Glomerular endothelial cell (primary cell): ENCODE measurements at places on chromosomes 1 and 21. TPM values are rescaled to one million over a fixed set of nuclear protein-coding genes. Genes with fewer than 3 reads are reported as not detected.

DNA sequence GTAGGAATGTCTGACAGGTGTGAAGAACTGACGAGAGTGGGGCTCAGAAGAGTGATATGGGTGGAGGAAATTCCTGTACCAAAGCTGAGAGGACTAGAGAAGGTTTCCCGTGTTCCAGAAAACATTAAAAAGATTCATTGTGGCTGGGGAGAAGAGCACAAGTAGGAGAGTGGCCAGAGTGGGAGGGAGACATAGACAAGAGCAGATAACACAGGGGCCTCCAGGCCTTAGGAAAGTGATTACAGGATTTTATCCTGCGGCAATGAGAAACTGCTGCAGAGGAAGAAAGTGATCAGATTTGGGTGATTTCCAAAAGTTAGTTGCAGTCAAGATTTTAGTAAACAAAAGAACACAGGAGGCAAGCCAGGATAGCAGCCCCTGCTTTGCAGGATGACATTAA is 7.9 kb downstream of the C8B start:
- DNase-seq, result no peak

DNA sequence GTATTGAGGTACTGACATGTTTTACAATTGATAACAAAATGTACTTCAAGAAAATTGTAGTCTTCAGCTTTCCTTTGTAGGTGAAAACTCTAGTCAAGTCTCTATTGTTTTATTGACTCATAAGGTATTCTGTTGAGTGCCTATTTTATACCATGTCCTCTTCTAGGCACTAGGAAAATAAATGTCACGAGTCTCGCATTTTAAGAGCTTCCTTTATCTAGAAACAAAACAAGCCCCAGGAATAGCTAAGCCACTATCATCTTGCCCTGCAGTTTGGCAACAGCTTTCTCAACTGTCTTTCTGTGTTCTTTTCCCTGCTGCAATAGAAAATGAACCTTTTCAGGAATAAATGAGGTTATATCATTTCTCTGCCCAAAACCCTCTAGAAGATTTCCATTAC is 288.5 kb upstream of the NEGR1 start:
- DNase-seq, result no peak

HES4 gene
- 90.3 and 219 TPM in 2 replicates for total RNA-seq

KRTAP6-1 gene
- not detected in 2 replicates for total RNA-seq
